Naive B cell (primary cell): ENCODE measurements at places on chromosomes 2 and 18. TPM values are rescaled to one million over a fixed set of nuclear protein-coding genes. Genes with fewer than 3 reads are reported as not detected.

The KRTCAP3 gene
- polyA plus RNA-seq, result 3.9 TPM

The KCNG2 gene
- not detected for polyA plus RNA-seq

The CHRNG gene
- polyA plus RNA-seq, result not detected

The RND3 gene
- not detected for polyA plus RNA-seq

The ZAP70 gene
- polyA plus RNA-seq, result 1.9 TPM

GRCh38 chr2:196440413-196440812, 199.1 kb upstream of the CCDC150 start:
- DNase-seq, result no peak

- no peak for DNase-seq
These were observed at the start of gene CFAP65 for GRCh38 chr2:219041252-219041651. CFAP65 (minus strand) TSS chr2:219041516; CDS start chr2:219039048, 2,468 bp downstream.

DNA sequence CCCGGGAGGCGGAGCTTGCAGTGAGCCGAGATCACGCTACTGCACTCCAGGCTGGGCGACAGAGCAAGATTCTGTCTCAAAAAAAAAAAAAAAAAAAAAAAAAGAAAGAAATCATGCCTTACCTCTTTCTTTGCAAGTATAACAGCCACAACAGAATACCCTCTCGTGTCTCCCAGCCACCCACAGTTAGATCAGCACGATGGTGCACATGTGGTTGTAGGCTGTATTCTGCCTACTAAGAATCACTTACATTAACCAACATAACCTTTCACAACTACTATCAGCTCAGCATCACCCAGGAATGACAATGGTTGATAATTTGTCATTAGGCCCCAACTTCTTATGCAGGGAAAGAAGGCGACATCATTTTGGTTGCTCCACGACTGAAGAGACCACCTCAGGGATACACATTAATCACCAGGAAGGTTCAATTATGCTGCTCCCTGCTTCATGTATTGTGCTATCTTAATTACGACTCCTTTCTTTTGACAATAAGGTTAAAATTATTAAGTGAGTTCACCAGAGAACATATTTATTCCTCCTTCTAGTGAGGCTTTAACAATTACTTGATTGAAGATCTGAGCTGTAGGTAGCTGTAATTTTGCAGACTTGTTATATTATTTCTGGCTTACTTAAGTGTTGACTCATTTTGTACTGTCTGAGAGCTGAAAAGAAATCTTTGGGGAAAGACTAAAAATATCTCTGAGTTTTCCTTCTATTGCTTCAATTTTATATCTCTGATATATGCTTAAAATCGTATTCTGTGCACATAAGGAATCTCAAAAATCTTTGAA, 120.1 kb downstream of the LRP1B start:
- DNase-seq, result no peak

DNA sequence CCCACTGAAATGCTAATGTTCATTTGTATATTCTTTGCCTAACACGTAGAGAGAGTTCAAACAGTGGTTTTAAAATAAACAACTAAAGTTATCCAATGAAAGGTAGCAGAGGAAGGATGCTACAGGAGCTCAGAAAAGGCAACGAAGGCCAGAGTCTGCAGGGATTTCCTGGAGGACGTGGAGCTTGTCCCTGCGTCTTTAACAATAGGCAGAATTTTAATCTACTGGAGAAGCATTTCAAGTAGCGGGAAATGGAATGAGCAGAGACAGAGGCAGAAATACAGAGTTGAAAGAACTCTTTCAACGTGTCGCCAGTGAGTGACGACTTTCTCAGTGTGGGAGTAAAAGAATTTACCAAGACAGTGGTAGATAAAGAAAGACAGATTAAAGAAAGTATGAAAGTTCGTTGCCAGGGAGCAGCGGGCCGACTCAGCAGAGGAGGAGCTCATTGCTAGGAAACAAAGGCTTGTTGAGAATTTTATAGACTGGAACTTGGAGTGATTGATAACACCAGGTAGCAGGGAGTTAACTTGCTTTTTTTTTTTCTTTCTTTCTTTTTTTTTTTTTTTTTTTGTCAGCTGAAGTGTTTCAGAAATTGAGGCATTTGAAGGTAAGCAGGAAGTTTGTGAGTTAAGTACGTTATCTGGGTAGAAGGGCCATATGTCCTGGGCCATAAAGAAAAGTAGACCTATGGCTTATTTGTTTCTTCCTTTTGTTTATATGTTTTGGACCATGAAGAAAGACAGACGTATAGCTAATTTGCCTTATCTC, 625 bp upstream of the NBAS start:
- no peak for DNase-seq

DNA sequence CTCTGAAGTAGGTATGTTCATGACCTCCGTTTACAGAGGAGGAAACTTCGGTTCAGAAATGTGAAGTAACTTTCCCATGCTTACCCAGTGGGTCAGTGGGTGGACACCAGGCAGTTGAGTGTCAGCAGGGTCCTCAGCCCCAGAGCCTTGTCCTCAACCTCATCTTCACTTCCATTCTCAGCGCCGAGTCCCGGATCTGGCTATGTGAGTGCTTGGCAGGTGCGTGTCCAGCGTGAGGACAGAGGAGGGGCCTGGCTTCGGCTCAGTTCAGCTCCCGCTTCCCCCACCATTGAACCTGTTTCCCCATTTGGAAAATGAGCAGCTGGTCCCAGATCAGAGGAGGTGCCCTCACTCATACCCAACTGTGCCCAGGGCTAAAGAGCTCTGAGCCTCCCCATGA, 267.6 kb downstream of the ATAD2B start:
- no peak for DNase-seq

GRCh38 chr2:189267925-189268579, 88.5 kb upstream of the COL5A2 start:
- DNase-seq, result no peak

- DNase-seq, result no peak
These were observed 5.6 kb upstream of the SP9 start for GRCh38 chr2:174328961-174329715.
